HS-27A (cell line): ENCODE measurements at places on chromosomes 5 and 9.

- no peak for DNase-seq
Measured at GRCh38 chr5:59850766-59851165, 42.8 kb downstream of the PDE4D start.

- peak; percentile 75 for DNase-seq
Measured at GRCh38 chr5:148776780-148777179, 49.6 kb upstream of the ADRB2 start.

GRCh38 chr5:73672132-73672531 is 46.1 kb downstream of the ARHGEF28 start:
- DNase-seq: no peak

DNA sequence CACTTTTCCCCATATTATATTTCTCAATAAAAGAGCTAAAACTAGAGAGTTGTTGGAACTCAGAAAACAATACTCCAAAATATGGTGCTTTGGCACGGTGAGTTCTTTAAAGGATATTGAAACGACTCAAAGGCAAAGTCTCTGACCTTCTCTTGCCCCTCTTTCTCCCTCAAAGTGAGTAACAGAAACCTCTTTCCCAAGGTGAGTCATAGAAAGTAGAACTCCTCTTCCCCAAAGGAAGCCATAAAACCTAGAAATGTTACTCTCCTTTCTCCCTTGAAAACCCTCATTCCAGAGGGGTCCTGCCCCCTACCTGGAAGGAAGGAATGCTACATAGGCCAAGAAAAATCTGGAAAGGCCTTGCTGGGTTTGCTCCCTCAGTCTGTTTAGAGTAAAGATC is 47.5 kb downstream of the RAPGEF6 start:
- no peak for DNase-seq

- DNase-seq: no peak
Measured at GRCh38 chr9:113612828-113613227, 149.3 kb downstream of the RGS3 start.

- DNase-seq: no peak
Measured at GRCh38 chr9:133754688-133755227, 16.6 kb upstream of the SARDH start.

DNA sequence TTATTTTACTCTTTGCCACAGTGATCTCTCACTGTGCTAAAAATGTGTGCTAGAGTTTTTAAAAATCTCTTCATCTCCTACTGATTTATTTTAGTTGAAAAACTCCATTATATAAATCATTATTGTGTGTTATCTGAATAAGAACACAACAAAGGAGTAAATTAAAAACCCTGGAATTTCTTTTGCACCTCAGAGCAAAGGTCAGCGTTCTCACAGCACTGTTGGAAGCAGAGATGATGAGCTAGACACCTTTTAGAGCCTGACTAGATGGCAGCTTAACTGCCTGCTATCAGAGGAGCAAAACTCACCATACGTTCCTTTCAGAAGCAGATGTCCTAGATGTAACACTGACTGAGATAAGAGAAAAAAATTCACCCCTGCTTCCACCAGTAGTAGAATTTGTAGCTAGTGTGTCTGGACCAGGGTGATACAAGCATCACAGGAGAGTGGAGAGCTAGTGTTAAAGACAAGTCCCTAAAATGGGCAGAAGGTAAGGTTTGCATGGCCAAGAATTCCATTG is 147.1 kb downstream of the ENTREP1 start:
- DNase-seq: no peak

DNA sequence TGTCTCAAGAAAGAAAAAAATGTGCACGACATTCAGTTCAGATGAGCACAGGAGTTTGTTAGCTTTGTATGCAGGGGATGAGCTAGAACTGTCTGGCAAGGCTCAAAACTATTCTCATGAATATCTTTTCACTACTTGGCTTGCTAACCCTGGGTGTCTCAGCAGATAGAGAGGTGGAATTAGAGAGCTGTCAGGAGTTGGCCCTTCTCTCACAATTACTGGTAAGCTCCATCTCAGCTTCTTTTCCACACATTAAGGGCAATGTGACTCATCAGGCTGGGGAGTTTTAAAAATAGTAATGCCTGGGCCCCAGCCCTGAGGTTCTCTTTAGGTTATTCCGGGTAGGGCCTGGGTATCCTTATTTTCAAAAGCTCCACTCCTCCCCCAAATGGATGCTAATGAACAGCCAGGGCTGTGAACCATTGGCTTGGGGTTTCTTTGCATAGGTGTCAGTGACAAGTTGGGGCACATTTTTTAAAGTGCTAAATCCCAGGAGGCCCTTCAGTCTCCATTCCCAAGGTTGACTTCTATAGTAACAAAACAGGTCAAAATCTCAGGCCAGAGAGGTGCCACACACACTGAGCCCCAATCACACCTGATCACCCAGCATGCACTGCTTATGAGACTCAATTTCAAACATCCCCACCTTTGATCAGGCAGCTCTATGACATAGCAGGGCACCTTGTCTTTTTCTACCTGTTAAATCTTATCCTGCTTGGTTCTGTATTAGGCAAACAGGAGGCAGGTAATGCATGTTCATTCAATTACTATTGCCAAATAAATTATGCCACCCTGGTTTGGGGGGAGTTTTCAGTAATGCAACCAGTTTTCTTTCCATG is 239.7 kb upstream of the DAP start:
- no peak for DNase-seq

GRCh38 chr5:76145945-76146344 is 62.8 kb downstream of the SV2C start:
- no peak for DNase-seq

DNA sequence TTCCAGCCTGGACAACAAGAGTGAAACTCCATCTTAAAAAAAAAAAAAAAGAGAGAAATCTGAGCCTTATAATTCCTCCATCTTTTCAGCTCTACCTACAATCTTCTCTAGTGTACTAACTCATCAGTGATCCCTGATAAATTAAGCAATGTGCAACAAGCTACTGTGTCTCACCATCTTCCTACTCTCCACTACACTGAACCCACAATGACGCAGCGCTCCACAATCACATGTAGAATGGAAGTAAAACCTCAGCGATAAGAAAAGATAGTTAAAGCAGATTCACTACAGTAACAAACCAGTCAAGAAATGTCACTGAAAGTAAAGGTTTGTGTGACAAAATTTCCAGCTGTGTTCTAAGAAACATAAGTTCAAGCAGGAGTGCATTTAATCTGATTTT is 13.5 kb downstream of the ABCA1 start:
- DNase-seq: no peak

- DNase-seq: no peak
Measured at GRCh38 chr9:13439685-13440476, 160.4 kb upstream of the MPDZ start.

DNA sequence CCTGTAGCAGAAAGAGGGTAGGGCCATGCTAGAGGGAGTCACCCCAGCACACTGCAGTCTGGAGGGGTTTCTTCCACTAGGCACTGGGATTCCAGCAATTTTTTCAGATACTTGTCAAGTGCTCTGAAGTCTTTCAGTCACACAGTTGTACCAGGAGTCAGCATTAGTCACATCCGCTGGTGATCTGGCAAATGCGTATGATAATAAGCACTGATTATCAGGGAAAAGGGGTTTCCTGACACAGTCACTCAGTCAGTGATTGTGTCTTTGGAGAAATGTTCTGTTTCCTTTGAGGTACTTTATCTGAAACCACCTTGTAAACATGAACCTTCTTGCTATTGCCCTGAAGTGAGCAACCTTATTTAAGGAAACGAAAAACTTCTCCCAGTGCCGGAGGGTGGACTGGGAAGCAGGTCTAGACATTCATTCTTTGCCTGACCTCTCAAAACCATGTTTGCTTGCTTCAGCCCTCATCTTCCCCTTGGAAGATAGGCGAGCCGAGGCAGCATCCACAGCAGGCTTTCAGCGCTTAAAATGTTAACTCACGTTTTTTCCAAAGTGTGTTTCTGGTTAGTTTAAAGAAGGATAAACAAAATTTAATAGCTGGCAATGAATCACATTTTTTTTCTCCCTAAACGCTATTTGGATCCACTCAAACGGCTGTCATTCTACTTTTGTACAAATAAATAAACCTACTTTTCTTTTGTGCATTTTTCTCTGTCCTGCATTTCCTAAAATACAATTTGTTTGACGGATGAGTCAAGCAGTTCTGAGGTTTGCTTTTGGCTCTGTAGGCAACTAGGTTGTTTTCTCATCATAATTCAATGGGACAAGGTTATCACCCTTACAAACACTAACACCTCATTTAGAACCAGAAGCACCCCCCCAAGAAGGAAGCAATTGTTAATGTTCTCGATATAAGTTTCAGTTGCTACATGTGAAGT is 77.7 kb downstream of the FOXD1 start:
- DNase-seq: peak; percentile 87

GRCh38 chr9:129354498-129354897 is 176.4 kb upstream of the IER5L start:
- no peak for DNase-seq

GRCh38 chr5:128163991-128164390 is 80.4 kb downstream of the SLC12A2 start:
- no peak for DNase-seq

GRCh38 chr5:74685979-74686631 is 1.1 kb downstream of the HEXB start:
- no peak for DNase-seq

- DNase-seq: no peak
Measured at GRCh38 chr5:43664501-43665040, 61.6 kb downstream of the NNT start.

DNA sequence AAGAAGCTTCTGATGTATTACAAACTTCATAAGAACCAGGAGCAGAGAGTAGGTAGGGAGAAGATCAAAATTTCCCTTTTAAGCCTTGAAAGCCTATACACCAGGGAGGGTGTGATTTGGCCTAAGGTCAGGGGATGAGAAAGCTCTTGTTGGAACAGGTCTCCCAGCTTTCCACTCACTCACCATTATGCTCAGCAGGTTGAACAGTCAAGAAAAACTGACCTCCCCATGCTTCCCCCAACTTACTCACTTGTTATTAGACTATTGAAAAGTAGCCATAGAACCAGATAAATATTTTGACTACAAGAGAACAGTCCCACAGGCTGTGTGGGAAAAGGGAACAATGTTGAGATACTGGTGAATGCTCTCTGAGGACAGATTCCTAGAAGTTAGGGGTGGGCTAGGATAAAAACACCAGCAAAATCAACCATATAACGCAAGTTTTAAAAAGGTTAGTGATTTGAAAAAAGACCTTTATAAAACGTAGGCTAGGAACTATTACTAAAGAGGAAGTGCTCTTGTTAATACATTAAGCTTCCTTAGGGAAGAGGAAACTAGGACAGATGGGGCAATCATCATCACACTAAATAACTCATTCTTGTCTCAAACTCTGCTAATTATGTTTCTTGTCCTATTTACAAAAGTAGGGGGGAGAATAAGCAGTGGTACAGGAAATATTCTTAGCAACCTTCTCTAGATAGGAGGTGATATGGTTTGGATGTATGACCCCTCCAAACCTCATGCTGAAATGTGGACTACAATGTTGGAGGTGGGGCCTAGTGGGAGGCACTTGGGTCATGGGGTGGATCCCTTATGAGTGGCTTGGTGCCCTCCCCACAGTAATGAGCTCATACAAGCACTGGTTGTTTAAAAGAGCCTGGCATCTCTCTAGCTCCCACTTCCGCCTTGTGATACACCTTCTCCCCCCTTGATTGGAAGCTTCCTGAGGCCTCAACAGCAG is 31.0 kb downstream of the PCDHGC5 start:
- DNase-seq: no peak

GRCh38 chr9:93664549-93665120 is 88.3 kb downstream of the PHF2 start:
- no peak for DNase-seq

DNA sequence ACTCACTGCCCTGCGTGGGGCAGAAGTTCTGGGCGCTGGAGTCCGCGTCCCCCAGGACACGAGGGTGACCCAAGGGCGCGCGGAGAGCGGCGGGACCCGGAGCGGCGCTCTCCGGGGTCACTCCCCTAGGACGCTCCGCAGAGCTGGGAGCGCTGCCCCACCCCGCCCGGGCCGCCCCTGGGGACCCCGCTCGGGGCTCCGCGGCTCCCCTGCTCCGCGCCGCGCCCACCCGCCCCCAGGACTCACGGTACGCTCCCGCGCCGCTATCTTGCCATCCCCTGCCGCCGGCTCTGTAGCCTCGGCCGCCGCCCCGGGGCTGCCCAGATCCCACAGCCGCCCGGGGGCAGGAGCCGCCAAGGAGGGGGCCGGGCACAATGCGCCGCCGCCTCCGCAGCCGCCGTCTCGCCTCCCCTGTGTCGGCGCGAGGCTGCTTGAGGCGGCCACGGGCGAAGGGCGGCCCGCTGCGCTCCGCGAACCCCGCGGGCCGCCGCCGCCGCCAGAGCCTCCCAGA is 303 bp downstream of the LIFR start:
- DNase-seq: no peak

- DNase-seq: no peak
Measured at GRCh38 chr9:106111039-106111730, 416.8 kb downstream of the TMEM38B start.

GRCh38 chr9:72909428-72909827 is 43.4 kb downstream of the ALDH1A1 start:
- no peak for DNase-seq

DNA sequence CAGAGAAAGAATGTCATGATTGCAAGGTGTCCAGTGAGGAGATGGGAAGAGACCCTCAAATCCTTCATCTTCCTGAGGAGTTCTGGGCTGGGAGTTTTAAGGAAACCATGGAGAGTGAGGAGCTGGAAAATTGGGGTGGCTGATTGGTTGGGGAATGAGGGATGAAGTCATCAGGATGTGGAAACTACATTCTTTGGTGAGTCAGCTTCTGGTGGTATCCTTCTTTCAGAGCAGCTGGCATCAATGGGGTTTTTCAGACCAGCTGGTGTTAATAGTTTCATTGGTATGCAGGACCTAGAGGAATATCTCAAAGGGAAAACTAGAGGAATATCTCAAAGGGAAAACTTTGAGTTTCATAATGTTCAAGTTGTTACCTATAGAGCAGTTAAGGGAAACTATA is 45.2 kb downstream of the RNF180 start:
- DNase-seq: peak; percentile 73

- no peak for DNase-seq
Measured at GRCh38 chr5:10081584-10081983, 168.1 kb downstream of the ATPSCKMT start.

GRCh38 chr9:90838098-90838497 is 36.5 kb downstream of the SYK start:
- DNase-seq: no peak

DNA sequence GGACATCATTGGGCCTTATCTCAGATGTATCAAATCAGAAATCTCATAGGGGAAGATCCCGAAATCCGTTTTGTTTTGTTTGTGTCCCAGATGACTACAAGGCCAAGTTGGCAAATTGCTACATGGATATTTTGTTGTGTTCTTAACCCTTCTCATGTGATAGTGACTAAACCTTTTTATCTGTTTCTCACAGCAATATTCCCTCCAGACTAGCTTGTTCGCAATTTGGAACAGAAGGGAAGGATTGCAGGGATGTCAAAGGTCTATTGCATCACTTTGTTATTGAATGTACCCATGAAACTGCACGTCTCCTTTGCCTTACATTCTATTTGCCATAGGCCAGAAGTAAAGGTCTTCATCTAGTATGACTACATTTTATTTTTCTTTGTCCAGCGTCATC is 453.9 kb downstream of the NFIB start:
- no peak for DNase-seq

GRCh38 chr5:86143837-86144236 is 473.9 kb upstream of the COX7C start:
- no peak for DNase-seq

- no peak for DNase-seq
Measured at GRCh38 chr5:133814152-133814551, 154.3 kb downstream of the C5orf15 start.

- no peak for DNase-seq
Measured at GRCh38 chr5:117337064-117337749, 762.6 kb upstream of the SEMA6A start.

- peak; percentile 62 for DNase-seq
Measured at GRCh38 chr9:131658377-131659129, 81.3 kb downstream of the RAPGEF1 start.

- DNase-seq: no peak
Measured at GRCh38 chr9:93567271-93567959, 9.0 kb upstream of the PHF2 start.
